Mammary microvascular endothelial cell (primary cell): ENCODE measurements at places on chromosomes 12 and 14. TPM values are rescaled to one million over a fixed set of nuclear protein-coding genes. Genes with fewer than 3 reads are reported as not detected.

The MMP17 gene
- total RNA-seq, result 14.0 and 16.0 TPM in 2 replicates

The CLMN gene
- 1.3 and 1.8 TPM in 2 replicates for total RNA-seq

The PTHLH gene
- 0.94 TPM in 1 of 2 replicates, not detected in the other for total RNA-seq

The MYO1H gene
- not detected in 2 replicates for total RNA-seq

The PLEKHH1 gene
- 0.05 and 0.13 TPM in 2 replicates for total RNA-seq
